ENCODE measurements at places on chromosomes 7 and 10. TPM values are rescaled to one million over a fixed set of nuclear protein-coding genes. Genes with fewer than 3 reads are reported as not detected.
A peak's percentile ranks its signal among the peaks of the same experiment; 100 is the strongest.

The GPR26 gene
- not detected for total RNA-seq

The NUTM2A gene
- total RNA-seq, result 0.26 TPM

- DNase-seq, result no peak
These were observed 714.9 kb downstream of the KCNMA1 start for GRCh38 chr10:76922666-76923065.

The MSRB2 gene
- 10.1 TPM for total RNA-seq

GRCh38 chr7:1689311-1689710 is 19.2 kb downstream of the ELFN1 start:
- no peak for DNase-seq

The WDR86 gene
- total RNA-seq, result not detected

The TRRAP gene
- total RNA-seq, result 17.0 TPM

The RP9 gene
- 35.7 TPM for total RNA-seq

The SPDYE18 gene
- not detected for total RNA-seq

DNA sequence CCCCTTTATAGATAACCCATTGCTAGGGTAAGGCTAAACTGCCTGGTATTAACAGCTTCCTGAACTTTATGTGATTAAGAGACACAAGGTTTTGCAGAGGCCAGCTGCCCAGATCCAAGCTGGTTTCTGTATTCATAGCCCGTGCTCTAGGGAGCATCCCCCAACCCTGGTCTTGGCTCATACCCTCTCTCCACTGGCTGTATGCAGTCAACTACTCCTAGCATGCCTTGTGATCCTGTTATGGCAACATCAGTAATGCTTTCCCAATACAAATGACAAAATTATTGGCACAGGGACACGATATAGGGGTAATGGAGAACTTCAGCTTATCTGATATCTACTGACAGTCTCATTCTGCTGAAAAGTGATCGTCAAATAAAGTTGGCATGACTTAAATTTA is 202.8 kb upstream of the MKLN1 start:
- no peak for DNase-seq

DNA sequence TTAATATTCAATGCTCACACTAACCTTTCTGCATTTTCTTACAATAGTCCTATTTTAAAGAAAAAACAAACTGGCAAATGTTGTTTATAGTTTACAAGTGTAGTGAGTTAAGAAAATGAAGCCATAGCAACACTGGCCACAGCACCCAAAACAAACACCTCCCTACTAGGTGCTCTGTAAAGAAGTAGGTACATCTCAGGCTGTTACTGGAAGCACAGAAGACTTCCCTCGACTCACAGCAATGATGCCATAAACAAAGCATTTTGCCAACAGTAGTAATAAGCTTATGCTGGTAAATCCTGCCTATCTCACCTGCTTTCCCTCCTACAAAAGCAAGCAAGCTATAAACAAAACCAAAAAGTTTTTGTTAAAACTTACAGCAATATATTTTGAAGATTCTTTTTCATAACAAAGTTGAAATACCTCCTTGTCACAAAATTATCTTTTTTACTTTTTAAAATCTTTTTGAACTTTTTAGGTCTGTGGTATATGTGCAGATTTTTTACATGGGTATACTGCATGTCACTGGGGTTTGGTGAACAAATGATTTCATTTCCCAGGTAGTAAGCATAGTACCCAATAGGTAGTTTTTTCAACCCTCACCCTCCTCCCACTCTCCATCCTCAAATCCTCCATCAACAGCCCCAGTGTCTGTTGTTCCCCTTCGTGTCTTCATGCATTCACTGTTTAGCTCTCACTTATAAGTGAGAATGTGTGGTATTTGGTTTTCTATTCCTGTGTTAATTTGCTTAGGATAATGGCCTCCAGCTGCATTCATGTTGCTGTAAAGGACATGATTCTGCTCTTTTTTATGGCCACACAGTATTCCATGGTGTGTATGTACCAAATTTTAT is 28.4 kb downstream of the COA1 start:
- no peak for DNase-seq

DNA sequence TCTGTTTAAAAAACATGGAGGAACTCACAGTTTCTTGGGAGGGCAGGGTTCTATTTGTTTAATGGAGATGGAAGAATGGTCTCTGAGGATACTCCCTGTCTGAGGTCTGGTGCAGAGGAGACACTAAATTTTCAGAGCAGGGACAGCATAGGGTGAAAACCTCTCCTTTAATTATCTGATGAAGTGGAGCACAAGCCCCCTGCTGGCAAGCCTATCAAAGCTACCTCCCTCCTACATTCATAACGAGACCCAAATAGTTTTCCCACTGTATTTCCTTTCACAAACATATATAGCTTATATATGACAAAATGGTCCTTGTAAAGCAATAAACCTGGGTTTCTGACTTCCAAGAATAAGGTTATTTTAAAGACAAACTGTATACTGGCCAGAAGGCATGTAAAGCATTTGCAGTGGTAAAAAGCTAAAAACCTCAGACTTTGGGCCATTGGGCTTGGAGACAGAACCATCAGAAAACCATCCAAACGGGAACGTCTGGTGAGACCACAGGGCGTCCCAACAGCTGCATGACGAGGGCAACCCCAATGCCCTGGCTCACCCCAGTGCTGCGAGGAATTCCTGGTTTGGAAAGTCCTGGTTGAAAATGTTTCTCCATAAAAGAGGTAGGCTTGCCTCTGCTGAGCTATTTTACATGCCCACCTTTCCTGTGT is 201.3 kb downstream of the FANK1 start:
- no peak for DNase-seq

- no peak for DNase-seq
These were observed 125.6 kb downstream of the PLXNA4 start for GRCh38 chr7:132450696-132451095.

- DNase-seq, result no peak
These were observed 346.5 kb downstream of the GRID1 start for GRCh38 chr10:86020134-86020533.

GRCh38 chr10:12993595-12993994 is 7.9 kb downstream of the CCDC3 start:
- DNase-seq, result no peak

DNA sequence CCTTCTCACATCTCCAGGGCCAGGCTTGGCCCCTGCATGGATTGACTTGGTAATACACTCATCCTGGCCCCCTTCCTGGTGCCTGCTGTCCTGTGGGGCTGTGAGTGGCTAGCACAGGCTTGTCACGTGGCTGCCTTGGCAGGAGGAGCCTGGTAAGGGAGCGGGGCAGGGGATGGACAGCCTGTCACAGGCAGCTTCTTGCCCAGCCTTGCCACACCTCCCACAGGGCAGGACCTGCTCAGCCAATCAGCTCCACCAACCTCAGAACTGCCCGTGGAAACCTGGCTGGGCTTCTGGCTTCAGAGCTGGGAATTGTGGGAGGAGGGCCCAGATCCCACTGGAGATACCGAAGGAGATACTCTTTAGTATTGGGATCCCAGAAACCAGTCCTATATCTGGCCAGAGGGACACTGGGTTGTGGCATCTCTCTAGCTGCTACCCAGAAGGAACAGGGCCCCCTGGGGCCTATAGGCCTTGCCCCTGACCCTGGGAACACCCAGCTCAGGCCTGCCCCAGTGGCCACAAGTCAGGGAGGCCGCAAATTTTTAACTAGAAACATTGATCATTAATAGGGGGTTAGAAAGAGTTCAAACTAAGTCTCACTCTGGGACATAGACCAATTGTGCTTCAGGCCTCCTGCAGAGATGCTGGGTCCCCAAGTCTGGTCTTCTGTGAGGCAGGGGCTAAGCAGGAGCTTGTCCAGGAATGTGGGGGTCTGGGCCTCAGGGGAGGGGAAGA is at the start of gene HOGA1:
TSS of gene HOGA1 (plus strand) at position 330 of the 738 bp plus-strand sequence. CDS start at position 645, 315 bp downstream.
- peak; percentile 84 for DNase-seq

The FAM25G gene
- total RNA-seq, result not detected

The TCAF2 gene
- 23.0 TPM for total RNA-seq

DNA sequence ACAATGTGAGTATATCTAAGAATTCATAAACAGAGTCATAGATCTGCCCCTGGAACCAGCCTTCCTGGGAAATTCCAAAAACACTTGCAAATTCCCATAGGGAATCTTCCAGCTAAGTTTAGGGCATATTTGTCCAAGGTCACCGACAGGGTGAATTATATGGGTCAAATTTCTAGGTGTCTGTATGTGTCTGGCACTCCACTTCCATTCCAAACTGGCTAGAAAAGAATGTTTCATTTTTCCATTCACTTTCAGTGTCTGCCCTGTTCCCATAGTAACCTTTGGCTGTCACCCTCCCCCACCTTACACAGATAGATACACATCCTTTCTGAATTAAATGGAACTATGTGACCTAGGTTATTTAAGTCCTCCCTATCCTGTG is 230.9 kb downstream of the CREB5 start:
- DNase-seq, result no peak

The AKR1B15 gene
- 1.4 TPM for total RNA-seq

GRCh38 chr7:127769696-127770400 is 117.9 kb downstream of the SND1 start:
- no peak for DNase-seq

The CDC14C gene
- total RNA-seq, result 0.23 TPM

GRCh38 chr7:2012981-2013380 is 219.8 kb downstream of the MAD1L1 start:
- no peak for DNase-seq

GRCh38 chr7:79284211-79284610 is 169.3 kb downstream of the MAGI2 start:
- DNase-seq, result no peak

The TUBB8 gene
- total RNA-seq, result not detected

GRCh38 chr7:4931943-4932342 is 27.0 kb downstream of the MMD2 start:
- DNase-seq, result no peak

The ZNF727 gene
- total RNA-seq, result not detected

GRCh38 chr7:133781486-133782090 is 345.6 kb upstream of the LRGUK start:
- DNase-seq, result no peak

The AMPH gene
- not detected for total RNA-seq

DNA sequence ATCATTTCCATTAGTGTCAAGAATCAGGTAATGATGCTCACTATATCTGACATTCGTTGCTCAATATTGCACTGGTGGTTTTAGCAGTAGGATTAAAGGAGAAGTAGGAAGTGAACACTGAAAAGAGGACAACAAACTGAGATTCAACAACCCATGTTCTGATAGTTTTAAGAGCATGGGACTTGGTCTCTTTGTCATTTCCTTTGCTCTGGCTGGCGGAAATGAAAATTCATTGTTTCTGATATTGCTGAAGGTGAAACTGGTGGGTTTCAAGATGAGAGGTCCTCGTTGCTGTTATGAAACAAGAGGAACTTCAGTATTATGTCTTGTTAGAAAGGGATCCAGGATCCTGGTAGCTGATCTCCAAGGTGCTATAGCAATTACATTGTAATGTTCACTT is 129.0 kb downstream of the DNAH11 start:
- DNase-seq, result no peak

DNA sequence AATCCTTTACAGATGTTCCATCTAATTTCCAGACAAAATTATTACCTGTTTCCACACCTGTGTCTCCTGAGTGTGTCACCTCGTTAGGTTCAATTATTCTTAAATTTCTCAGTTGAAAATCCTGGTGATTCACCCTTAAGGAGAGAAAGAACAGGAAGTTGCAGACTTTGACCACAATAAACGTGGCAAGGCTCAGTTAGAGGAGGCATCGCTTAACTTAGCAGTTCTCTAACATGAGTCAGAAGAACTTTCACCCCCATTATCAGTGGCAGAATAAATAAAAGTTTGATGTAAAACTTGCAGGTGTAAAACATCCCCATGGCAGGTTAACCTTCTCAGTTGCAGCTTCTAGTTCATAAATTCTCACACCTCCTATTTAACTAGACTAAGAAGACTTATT is 8.3 kb downstream of the XPNPEP1 start:
- no peak for DNase-seq

The CYP17A1 gene
- not detected for total RNA-seq

The EBLN1 gene
- not detected for total RNA-seq

- DNase-seq, result no peak
These were observed 40.1 kb upstream of the SLC29A3 start for GRCh38 chr10:71278691-71279588.

The ARHGAP22 gene
- total RNA-seq, result 3.0 TPM

- DNase-seq, result peak; percentile 93
These were observed 17.7 kb downstream of the ADAM8 start for GRCh38 chr10:133258818-133259601.

DNA sequence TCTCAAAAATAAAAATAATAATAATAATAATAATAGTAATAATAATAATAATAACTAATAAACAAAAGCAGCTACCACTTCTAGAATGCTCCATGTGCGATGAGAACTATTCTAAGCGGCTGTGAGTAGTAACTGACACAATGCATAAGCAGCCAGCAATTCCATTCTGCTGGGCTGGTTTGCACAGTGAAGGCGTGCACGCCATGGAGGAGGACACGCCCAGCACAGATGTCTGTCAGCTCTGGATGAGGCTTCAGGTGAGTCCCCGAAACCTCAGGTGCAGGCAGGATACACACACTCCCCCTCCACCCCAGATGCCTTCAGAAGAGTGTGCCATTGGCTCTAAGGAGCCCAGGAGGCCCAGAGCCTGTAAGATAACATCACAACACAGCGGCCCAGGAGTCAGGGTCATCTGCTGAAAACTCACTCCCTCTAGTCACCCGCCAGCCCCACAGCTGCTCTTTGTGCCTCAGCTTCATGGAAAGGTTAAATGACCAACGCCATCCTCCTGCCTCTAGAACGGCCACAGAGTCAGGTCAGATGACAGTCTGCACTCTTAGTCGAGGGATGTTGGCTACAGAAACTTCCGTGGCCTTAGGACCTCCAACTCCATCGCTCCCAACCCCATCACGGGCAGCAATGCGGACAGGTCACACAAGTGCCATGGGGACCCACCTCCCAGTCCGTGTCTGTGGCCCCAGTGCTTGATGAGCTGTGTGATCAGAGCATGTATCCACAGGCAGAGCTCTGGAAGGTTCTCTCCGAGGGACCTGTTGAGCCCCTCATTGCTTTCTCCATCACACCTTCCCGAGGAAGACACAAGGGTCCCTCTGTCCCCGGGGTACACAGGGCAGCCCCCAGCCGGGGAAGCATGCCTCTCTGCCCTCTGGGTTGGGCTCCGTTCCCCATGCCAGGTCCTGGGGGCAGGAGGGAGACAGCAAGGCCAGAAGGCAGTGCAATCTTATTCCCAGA is 103.9 kb downstream of the CTBP2 start:
- no peak for DNase-seq

- no peak for DNase-seq
These were observed 9.2 kb upstream of the HNRNPF start for GRCh38 chr10:43417950-43418768.

- DNase-seq, result no peak
These were observed 22.3 kb upstream of the XPNPEP1 start for GRCh38 chr10:109945473-109946177.

- DNase-seq, result no peak
These were observed 52.7 kb downstream of the MAD1L1 start for GRCh38 chr7:2180081-2180480.

The CPA4 gene
- total RNA-seq, result 1.6 TPM

The ASB13 gene
- 18.3 TPM for total RNA-seq
